NCI-H2227 treated with DMSO at 0.1 percent for 48 hours (cell line): ENCODE measurements at places on chromosomes 11 and 22.

GRCh38 chr11:111319296-111319695 lies 20.9 kb downstream of the POU2AF3 start:
- DNase-seq = no peak

- no peak for DNase-seq
Observed at GRCh38 chr22:46041642-46042041, 64.7 kb upstream of the WNT7B start.

DNA sequence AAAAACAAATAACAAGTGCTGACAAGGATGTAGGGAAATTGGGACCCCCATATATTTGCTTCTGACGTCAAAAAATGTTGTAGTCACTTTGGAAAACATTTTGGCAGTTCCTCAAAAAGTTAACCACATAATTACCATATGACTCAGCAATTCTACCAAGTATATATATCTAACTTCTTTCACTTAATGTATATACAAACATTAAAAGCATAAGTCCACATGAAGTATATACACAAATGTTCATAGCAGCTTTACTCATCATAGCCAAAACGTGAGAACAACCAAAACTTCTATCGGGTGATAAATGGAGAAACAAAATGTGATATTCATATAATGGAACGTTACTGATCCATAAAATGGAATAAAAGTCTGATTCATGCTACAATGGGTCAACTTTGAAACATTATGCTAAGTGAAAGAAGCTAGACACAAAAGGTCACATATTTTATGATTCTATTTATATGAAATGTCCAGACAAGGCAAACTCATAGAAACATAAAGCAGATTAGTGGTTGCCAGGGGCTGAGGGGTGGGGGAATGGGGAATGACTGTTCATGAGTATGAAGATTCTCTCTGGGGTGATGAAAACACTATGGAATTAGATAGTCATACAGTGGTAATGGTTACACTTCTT lies 48.7 kb upstream of the TEAD1 start:
- no peak for DNase-seq

GRCh38 chr11:32935462-32936029 lies 42.9 kb downstream of the QSER1 start:
- no peak for DNase-seq

DNA sequence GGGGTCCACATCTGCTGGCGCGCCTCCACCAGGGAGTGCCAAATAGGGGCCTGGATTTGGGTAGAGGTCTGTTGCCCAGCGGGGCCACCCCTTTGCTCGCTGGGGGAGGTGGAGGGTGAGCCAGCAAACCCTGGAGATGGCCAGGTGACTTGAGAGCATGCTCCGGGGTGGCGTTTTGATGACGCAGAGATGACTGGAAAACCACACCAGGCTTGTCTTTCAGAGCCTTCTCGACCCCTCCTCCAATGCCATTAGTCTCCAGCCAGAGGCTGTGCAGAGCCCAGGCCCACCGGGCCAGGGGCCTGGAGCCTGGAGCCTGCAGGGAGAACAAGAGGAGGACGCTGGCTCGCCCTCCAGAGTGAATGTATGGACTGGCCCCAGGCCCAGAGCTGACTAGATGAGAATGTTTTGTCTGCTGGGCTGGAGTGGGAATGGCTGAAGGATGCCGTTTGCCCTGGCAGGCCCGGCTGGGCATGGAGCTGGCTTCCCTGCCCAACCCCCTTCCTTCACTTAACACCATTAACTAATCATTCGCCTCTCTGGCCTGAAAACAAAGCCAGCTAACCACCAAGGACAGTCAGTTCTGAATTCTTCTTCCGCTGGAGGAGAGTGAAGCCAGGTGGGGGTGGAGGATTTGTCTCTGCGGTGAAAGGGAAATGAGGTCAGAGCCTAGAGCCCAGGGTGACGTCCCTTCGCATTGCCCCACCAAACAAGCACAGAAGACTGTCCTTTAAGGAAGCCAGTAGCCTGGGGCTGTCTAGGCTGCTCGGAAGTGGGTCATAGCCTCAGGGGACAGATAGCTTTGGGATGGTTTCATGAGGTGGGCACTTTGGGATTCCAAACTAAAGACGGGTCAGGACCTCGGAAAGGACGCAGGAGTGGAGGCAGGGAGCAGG lies 1.6 kb upstream of the MCAM start:
- DNase-seq = no peak

- DNase-seq = no peak
Observed at GRCh38 chr11:30485756-30486155, 100.4 kb downstream of the MPPED2 start.

- no peak for DNase-seq
Observed at GRCh38 chr11:32792111-32792947, 2.1 kb downstream of the CCDC73 start.

- no peak for DNase-seq
Observed at GRCh38 chr22:50205781-50206569, 5.2 kb downstream of the SELENOO start.

GRCh38 chr11:57274904-57275498 lies 38.0 kb upstream of the APLNR start:
- no peak for DNase-seq

DNA sequence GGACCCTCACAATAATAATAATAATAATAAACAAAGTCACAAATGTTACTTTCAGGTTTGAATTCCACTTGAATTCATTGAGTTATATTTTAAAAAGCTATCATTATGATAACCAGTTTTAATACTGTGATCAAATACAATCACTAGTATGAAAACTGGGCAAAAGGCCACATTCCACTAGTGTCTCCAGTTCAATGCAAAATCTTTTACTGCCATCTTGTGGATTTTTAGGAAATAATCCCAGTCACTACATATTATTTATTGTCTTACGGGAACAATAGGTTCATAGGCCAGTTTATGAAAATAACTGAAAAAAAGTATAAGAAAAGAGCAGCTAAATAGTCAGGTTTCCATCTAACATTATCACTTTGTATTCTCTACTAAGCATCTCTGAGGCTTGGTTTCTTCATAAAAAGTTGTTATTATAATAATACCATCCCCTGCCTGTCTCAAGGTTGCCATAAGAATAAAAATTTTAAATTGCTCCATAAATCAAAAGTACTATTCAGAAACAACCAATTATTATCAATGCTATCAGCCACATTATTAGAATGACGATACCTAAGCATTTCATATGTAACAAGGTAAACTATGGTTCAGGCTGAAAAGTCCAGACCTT lies 533.9 kb upstream of the CCDC90B start:
- DNase-seq = peak; percentile 70

GRCh38 chr11:45795379-45795778 lies 9.6 kb upstream of the SLC35C1 start:
- DNase-seq = no peak

GRCh38 chr11:123429336-123429735 lies 733 bp upstream of the GRAMD1B start:
- no peak for DNase-seq

DNA sequence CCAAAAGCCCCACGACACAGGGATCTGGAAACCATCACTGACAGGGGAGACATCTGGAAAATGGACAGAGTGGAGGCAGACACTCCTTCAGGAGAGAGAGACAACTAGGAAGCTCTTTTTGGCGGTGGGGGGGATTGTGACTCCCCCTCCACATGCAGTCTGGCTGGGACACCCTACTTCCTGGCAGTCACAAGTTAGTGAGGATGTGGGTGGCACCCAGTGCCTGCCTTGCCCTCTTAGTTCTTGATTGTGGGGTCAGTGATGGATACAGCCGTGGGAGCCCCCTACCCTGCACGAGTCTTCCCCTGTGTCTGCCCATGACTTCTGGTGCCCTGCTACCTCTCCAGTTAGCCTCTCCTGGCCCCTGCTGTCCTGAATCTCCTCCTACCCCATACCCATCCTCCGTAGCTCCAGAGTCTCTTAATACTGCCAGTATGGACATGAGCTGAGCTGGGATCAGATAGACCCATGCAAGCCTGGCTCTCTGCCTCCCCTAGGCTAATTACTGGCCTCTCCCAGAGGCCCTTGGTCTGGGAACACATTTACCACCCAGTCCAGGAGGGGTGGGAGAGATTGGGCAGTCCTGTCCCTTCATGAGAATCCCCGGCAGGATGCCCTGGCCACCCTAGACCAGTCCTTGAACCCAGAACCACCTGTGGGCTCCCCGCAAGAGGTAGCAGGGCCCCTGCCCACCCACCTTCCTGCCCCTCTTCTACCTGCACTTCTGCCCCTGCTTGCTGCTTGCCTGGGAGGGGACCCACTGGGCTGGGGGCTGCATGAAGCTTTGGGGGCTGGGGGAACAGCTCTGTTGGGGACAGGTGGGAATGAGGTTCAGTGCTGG lies 22.8 kb downstream of the RHBDD3 start:
- DNase-seq = no peak

DNA sequence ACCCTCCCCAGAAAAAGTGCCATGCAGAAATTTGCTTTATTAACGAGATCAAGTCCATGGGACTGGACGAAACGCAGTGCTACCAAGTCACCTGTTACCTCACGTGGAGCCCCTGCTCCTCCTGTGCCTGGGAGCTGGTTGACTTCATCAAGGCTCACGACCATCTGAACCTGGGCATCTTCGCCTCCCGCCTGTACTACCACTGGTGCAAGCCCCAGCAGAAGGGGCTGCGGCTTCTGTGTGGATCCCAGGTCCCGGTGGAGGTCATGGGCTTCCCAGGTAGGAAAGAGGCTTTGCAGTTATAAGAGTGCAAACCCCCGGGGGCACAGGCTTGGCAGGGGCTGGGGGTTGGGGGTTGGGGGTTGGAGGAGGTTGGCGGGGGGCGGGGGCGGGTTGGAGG lies 4.2 kb downstream of the APOBEC3H start:
- DNase-seq = no peak

- no peak for DNase-seq
Observed at GRCh38 chr22:40764763-40765441, 54.2 kb downstream of the SLC25A17 start.

DNA sequence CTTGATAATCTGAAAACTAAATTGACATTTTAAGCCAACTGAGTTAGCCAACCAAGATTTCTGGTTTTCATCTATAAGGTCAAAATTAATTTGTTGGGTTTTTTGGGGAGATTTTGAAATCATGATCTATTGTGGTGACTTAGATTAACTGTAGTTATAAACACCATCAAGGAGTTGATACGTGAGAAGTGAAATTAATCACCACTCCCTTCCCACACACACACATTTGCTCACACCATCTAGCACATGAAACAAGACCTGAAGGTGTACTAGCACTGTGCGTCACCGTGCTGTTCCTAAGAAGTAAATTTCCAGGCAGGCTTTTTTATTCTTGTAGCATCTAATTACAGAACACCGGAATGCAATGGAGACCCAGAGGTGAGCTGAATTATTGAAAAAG lies 2.1 kb downstream of the OR5B21 start:
- DNase-seq = no peak

GRCh38 chr11:106990331-106990730 lies 27.9 kb downstream of the GUCY1A2 start:
- DNase-seq = no peak

- DNase-seq = no peak
Observed at GRCh38 chr11:11857769-11858168, 16.0 kb downstream of the USP47 start.

GRCh38 chr11:66607126-66607834 lies 9.2 kb upstream of the RBM14 start:
- no peak for DNase-seq

DNA sequence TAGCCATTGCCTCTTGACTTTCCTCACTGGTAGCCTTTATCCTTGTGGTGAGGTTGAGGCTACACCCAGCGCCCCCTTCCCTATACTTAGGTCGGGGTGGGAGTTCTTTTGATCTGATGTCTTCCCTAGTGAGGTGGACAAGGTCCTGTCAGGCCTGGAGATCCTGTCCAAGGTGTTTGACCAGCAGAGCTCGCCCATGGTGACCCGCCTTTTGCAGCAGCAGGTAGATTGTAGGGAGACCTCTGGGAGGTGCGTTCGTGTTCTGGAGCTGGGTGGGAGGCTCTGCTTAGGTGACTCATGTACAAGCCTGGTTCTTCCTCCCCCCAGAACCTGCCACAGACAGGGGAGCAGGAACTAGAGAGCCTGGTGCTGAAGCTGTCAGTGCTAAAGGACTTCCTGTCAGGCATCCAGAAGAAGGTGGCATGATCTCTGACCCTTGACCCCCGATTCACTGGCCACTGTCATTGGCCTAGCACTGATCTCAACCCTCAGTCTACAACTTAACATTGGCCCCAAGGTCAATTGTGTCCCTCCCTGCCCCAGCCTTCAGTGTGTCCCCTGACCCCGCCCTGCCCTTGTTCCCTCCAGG lies 4.9 kb downstream of the INPPL1 start:
- DNase-seq = no peak

GRCh38 chr11:31967404-31968130 lies 123.3 kb upstream of the RCN1 start:
- no peak for DNase-seq

GRCh38 chr11:90288212-90288821 lies 65.5 kb upstream of the CHORDC1 start:
- peak; percentile 37 for DNase-seq

GRCh38 chr11:123753110-123753509 lies 1.2 kb downstream of the OR6X1 start:
- DNase-seq = no peak

- DNase-seq = no peak
Observed at GRCh38 chr11:83542861-83543260, 256.7 kb upstream of the CCDC90B start.

- no peak for DNase-seq
Observed at GRCh38 chr11:115699326-115699725, 195.1 kb upstream of the CADM1 start.

DNA sequence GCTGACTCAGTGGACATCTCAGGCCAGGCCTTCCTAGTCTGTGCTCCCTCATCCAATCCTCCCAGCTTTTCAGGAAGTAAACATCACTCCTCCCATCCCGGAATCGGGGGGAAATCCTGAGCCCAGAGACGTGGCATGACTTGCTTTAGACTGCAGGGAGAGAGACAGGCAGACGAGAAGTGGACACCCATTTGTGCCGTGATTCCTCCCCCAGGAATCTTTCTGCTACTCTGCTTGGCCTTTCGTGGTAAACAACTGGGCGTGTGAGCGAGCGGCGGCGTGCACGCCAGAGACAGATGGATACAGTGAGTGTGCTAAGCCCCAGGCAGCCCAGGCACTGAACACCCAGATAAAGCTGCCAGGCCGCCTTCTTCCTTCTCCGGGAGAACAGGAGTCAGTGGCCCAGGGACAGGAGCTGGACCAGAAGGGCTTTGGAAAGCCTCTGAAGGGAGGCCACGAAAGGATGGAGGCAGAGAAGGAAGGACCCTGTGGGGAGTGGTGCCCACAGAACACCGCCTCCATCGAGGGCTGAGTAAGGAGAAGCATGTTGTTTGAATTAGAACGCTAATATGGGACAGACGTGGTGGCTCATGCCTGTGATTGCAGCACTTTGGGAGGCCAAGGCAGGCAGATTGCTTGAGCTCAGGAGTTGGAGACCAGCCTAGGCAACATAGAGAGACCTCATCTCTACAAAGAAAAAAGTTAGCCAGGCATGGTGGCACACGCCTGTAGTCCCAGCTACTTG lies 53.0 kb upstream of the PRR5 start:
- no peak for DNase-seq

- DNase-seq = no peak
Observed at GRCh38 chr22:24107661-24108060, 73.6 kb upstream of the SUSD2 start.

DNA sequence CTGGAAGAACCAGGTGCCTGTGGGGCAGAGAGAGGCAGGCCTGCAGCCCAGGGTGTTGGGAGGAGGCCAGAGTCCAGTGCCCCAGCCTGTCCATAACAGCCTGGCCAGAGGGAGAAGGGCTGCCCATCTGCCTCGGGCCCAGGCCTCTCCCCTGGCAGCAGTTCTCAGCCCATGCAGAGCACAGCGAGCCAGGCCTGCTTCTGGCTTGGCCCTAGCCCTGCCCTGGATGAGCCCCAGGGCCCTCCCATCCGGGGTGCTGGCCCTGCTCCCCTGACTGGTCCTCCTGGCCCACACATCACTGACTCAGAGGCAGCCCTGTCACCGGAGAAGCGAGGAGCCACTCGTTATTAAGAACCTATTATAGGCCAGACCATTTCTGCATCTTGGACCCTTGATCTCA lies 19.7 kb upstream of the MYRF start:
- no peak for DNase-seq

GRCh38 chr11:44315947-44316658 lies 6.2 kb upstream of the ALX4 start:
- no peak for DNase-seq
